NCI-H2081 (cell line): ENCODE measurements at places on chromosomes 7 and 10.

- DNase-seq: no peak
Measured at GRCh38 chr7:22549051-22549450, 49.1 kb upstream of the STEAP1B start.

DNA sequence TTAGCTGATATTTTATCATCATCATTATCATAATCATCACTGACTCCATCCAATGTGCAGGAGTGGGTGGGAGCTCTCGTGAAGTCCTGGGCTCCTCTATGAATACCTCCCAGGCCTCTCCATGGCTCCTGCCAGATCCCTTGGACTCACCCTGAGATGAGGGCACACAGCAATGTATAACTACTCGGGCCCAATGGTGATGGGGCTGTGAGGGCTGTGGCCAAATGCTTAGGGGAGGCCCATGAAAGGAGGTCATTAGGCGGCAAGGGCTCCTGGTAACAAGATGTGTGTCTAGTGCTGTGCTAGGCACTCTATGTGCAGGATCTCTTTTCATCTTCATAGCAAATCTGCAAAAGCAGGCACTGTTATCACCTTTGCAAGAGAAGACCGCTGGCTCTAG lies 270.9 kb downstream of the GLRX3 start:
- DNase-seq: no peak

DNA sequence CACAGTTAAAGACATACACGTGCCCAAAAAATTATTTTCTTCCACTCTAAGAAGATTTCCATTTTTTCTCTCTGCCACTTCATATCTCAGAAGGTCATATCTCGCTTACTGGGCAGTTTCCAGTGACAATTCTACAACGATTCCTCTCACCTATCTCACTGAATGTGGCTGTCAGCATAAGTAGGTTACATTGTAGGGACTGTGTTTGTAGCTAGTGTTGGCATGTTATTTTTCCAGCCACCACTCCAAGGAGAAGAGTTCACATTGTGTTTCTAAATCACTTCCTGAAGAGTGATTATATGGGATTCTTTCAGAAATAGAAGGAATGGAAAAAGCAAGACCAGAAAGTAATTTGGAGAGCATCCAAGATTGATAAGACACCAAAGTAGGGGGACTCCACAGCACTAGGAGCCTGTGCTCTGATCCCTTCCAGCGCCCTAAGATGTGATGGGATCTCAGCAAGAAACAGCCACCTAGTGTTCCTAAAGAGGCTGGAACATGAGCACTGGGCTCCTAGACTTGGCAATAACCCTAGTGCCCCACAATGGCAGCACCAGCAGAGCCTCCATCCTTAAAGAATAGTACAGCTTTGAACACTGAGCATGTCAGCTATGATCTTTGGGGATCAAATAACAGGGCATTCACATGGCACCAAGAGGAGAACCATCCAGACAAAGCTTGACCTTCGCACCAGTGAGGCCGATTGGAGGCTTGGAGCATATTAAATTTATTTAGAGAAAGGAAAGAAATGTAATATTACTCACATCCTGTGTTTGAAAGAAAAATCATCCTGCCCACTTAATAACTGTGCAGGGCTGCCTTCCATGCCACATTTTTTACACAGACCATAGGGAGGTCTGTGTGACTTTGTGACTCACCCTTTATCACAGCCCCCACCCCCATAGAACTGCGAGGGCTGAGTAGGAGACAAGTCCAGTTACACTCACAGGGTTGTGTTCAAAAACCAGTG lies 51.8 kb downstream of the CAV1 start:
- no peak for DNase-seq

DNA sequence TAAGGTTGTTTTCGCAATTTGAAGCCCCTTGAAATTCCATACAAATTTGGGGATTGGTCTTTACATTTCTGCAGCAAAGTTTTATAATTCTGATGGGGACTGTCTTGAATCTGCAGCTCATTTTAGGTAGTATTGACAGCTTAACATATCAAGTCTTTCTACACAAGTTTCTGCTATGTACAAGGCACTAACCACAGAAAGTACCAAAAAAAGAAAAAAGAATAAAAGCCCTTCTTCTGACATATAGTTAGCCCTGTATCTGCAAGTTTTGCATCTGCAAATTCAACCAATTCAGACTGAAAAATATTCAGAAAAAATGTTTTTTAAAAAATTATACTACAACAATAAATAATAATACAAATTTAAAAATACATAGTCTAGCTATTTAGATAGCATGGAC lies 15.3 kb downstream of the POT1 start:
- no peak for DNase-seq

DNA sequence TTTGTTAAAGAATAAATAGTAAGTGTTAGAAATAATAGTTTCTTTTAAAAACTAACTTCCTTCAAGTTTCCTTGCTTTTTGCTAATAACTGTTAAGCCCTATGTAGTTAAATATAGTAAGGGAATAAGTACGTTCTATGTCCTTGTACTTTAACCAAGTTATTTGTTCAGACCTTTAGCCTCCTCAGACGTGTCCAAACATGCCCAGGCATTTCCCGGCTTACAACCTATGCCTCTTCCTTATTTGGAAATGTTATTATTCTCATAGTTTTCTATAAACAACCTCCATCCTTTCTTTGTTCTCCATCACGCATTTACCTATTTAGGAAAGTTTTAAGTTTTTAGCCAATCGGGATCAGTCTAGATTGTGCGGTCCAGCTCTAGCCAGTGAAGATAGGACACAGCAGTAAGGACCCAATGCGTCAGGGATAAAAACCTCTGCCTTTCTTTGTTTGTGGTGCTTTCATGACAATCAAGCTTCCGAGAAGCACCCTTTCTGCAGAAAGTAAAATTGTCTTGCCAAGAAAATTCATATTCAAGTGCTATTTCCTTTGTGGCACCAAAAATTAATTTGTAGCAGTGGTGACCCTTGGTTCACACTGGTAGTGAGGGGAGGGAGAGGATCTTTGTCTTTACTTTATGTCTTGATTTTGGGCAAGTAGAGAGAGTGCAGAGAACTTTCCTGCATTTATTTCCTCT lies 851.3 kb upstream of the POM121L12 start:
- no peak for DNase-seq

GRCh38 chr7:27547401-27547800 lies 115.3 kb downstream of the HIBADH start:
- DNase-seq: no peak

GRCh38 chr7:90288154-90288553 lies 33.0 kb downstream of the FAM237B start:
- no peak for DNase-seq

- DNase-seq: no peak
Measured at GRCh38 chr7:78311181-78311580, 512.6 kb downstream of the PHTF2 start.

DNA sequence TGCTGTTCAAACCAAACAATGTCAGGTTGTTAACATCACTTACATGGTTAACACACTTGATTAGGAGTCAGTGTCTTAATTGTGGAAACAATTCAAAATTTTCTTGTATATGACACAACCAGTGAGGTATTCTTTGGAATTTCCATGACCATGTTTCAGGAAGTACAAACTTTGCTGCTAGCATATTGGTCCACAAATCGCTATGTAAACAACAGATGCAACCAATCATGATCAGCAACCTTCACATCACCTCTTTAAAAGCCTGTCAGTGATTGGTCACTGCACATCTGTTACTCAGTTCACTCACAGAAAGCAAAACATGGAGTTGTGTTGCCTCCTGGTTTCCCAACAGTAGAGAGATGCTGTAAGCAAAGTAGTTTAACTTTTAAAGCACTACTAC lies 108.9 kb upstream of the FAM3C start:
- no peak for DNase-seq

- DNase-seq: no peak
Measured at GRCh38 chr10:24262929-24263590, 54.1 kb downstream of the KIAA1217 start.

DNA sequence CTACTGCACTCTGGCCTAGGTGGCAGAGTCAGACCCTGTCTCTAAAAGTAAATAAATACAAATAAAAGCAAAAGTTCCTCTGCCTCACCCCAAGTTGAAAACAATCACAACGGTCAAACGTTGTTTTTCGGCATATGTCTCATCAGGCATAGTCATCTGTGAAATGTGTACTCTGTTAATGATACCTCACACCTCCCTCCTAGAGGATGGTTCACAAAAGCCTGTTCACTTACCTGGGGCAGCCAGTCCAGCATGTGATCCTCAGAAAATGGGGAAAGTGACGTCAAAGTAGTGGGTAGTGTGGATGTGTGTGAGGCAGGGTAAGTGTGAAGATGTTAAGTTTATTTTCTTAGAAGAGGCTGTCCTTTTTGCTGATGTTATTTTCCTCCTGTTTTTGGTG lies 254.0 kb upstream of the LRGUK start:
- no peak for DNase-seq

- DNase-seq: no peak
Measured at GRCh38 chr10:34156781-34157425, 658.2 kb downstream of the PARD3 start.

DNA sequence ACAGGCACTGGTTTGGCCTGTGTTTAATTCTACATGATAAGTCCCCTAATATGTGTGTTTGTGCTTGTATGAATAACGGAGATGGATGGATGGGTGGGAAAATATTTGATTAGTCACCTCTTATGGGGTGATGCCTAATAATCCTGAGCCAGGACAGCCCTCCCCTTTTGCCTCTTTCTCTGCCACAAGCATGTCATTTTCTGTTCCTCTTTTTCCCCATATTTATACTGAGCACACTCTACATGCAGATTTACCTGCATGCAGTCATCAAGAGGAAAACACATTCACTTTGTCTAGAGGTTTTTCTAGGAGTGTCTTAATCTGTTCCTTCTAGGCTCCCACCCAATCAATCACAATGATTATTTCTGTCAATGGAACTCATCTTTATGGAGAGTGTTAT lies 111.6 kb upstream of the TBX20 start:
- no peak for DNase-seq

GRCh38 chr7:31087351-31087750 lies 35.2 kb downstream of the ADCYAP1R1 start:
- no peak for DNase-seq

GRCh38 chr10:44956717-44957706 lies 2.6 kb upstream of the RASSF4 start:
- no peak for DNase-seq

- DNase-seq: no peak
Measured at GRCh38 chr10:101629837-101630632, 41.9 kb downstream of the DPCD start.

GRCh38 chr7:157281221-157281998 lies 55.4 kb upstream of the DNAJB6 start:
- no peak for DNase-seq

DNA sequence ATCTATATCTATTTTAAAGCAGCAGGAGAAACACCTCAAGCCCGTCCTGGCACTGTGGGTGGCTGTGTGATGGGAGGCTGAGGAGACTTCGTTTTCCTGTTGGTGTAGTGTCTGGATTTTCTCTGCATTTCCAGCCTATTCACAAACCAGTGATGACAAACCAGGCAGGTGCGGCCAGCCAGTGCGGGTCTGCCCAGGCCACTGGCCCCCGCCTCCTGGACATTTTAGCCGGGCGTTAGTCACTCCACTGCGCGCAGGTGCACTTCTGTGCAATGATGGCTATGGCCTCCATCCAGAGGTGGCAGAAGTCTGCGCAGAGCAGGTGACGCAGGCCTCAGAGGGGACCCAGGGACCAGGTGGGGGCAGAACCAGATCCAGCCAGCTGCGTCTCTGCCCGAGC lies 64.9 kb upstream of the PITRM1 start:
- DNase-seq: no peak

- no peak for DNase-seq
Measured at GRCh38 chr10:57218382-57218781, 857.3 kb upstream of the ZWINT start.

- DNase-seq: no peak
Measured at GRCh38 chr7:149330914-149331567, 69.0 kb downstream of the ZNF783 start.

- no peak for DNase-seq
Measured at GRCh38 chr7:141262101-141263090, 188.5 kb downstream of the TMEM178B start.

DNA sequence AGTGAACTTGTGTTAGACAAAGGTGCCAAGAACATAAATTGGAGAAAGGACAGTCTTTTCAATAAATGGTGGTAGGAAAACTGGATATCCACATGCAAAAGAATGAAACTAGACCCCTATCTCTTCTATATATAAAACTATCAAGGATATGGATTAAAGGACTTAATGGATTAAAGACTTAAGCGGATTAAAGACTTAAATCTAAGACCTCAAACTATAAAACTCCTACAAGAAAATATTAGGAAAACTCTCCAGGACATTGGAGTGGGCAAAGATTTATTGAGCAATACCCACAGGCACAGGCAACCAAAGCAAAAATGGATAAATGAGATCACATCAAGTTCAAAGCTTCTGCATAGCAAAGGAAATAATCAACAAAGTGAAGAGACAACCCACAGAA lies 242.9 kb upstream of the MEOX2 start:
- DNase-seq: no peak

- no peak for DNase-seq
Measured at GRCh38 chr10:129057856-129058663, 409.0 kb upstream of the MGMT start.

GRCh38 chr7:149228831-149229471 lies 10.5 kb upstream of the ZNF212 start:
- no peak for DNase-seq

DNA sequence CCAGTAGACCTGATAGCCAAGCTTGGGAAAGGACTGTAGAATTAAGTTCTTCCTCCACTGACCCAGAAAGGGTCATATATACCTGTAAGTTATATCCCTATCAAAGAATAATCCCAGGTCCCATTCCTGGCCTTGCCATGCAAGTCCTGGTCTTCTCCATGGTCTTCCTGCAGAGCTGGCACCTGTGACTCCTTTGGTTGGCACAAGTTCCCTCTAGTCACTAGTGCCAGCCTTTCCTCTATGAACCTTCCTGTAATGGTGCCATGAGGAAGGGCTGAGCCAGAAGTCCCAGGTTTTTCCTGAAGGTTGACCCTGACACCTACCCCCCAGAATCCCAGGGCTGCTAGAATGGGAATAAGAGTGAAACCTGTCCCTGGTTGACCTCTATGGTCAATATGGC lies 54.1 kb upstream of the UNC5B start:
- no peak for DNase-seq

GRCh38 chr7:131021460-131021859 lies 287.5 kb upstream of the KLF14 start:
- no peak for DNase-seq

GRCh38 chr7:18241543-18242231 lies 214.0 kb upstream of the PRPS1L1 start:
- no peak for DNase-seq

- DNase-seq: no peak
Measured at GRCh38 chr7:39421661-39422060, 144.5 kb upstream of the YAE1 start.

DNA sequence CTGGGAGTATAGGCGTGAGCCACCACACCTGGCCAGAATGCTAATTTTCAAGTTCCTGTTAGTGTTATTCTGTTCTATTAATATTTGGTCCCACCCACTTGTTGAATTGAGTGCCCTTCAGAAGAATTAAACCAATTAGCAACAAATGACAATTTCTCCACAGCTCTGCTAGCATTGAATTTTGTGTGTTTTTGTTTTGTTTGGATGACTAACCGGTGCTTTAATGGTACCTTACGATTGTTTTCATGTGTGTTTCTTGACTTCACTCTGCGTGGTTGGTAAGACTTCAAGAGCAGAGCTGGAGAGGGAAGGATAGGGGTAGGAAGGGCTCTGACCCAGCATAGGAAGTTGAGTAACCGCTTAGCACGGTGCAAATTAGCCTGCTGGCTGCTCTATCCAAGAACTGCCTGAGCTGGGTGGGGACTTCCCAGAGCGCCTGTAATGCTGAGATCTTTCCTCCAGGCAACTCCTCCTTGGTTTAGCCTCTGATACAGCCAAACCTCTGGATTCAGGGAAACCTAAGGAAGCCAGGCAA lies 4.6 kb downstream of the ARPC1B start:
- no peak for DNase-seq
